ENCODE measurements at places on chromosomes 5 and 9. TPM values are rescaled to one million over a fixed set of nuclear protein-coding genes. Genes with fewer than 3 reads are reported as not detected.

GRCh38 chr5:932151-932627 lies 39.5 kb downstream of the TRIP13 start:
- DNase-seq, result no peak

- DNase-seq, result no peak
These were observed 27.3 kb downstream of the NIPAL4 start for GRCh38 chr5:157487358-157487757.

GRCh38 chr9:70601000-70601951 lies 186.8 kb upstream of the KLF9 start:
- no peak for DNase-seq

DNA sequence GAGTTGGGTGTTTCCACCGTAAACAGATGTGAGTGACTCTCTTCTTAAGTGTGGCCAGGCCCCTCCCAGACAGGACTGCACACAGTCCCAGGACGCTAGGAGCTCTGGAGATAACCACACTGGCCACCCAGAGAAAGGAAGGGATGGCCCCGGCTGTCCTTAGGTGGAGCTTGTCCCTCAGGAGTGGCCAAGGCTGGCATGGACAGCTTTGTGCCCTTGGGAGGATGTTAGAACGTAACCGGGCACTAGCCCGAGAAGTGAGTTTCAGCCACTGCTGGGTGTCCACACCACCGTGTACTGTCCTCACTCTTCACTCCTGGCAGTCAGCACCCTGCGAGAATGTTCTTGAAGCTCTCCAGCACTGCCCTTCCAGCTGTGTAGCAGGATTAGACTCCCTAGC lies 35.8 kb upstream of the FCN2 start:
- DNase-seq, result no peak

- DNase-seq, result no peak
These were observed 18.4 kb upstream of the SPINK4 start for GRCh38 chr9:33221568-33221884.

- no peak for DNase-seq
These were observed 166.9 kb downstream of the DMRT2 start for GRCh38 chr9:1217076-1217475.

DNA sequence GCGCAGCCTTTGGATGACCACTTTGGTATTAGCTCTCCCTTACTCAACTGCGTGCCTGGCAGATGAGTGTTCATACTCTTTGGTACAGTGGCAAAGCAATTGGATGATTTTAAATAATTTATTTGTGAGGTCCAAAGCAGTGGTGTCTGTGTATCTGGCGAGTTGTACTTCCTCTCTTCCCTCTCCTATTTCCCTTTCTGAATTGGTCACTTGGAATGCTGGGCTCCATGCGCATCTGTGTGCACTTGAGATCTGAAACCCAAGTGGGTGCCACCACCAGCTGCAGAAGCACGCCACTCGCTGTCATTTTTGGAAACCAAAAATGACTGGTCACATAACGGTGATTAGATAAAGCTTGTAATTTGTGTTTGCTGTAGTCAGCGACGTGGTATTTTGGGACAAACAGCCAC lies 386.0 kb upstream of the KLF4 start:
- no peak for DNase-seq

DNA sequence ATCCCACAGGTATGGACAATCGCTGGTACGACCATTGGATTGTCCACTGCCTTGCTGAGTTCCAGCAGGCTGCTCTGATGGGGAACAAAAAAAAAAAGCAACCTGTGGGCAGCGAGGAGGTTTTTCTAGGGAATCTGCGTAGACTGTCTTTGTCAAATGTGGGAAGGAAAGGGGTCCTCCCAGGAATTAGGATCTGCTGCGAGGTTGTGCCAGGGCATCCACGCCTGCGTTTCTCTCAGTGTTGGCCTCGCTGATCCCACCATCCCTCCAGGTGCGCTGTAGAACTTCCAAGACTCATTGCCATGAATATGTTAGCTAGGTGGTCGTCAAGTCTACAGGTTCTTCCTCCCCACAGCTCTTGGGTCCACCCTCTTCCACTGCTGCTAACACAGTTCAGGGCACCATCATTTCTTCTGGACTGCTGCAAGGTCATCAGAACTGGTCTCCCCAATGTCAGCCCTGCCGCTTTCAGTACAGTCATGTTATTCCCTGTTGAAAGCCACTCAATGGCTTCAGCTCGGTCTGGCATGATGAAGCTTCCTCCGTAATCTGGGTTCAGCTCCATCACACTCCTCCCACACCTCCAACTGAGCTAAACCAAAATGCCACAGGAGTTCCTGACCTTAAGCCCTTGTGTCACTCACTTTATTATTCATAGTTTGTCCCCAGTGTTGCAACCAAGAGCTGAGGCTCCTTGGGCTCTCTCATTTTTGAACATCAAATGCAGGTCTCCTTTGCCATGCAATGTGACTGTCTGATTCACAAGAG lies 79.5 kb upstream of the DMRT1 start:
- DNase-seq, result no peak

- DNase-seq, result no peak
These were observed 165.1 kb downstream of the RGS3 start for GRCh38 chr9:113628621-113629020.

DNA sequence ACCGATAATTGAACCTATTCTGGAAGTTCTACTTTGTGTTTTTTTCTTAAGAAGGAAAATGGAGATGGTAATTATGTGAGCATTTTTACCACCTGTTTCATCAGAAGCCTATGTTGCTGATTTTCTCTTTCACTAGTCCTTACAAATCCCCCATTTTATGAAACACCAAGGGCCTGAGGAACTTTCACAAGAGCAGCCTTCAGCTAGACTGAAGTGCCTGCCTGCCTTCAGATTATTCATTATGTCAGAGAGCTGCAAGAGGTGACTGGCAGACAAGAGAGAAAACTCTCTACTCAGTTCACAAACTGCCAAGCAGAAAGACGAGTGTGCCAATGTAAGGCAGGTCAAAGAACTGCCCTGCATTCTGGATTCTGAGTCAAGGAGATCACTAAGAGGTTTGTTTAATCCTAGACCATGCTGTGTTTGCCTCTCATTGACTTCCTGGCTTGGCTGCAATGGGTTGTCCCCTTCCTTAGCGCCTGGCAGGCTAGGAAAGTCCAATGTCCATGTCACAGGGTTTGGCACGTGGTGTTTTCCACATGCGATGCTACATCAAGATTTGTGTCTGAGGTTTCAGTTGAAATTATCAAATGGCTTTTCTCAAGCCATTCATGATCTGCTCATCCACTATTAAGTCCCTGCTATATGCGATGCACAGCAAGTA lies 143.3 kb downstream of the CDC42SE2 start:
- no peak for DNase-seq

DNA sequence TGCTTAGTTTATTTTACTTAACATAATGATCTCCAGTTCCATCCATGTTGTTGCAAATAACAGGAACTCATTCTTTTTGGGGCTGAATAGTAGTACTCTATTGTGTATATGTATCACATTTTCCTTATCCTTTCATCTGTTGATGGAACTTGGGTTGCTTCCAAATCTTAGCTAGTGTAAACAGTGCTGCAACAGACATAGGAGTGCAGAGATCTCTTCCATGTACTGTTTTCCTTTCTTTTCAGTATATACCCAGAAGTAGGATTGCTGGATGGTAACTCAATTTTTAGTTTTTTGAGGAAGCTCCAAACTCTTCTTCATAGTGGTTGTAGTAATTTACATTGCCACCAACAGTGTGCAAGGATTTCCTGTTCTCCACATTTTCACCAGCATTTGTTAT lies 138.8 kb upstream of the POC5 start:
- DNase-seq, result no peak

GRCh38 chr5:5436203-5436760 lies 13.8 kb downstream of the ICE1 start:
- DNase-seq, result no peak

- no peak for DNase-seq
These were observed 38.4 kb downstream of the EGR1 start for GRCh38 chr5:138503487-138504270.

GRCh38 chr5:37494756-37495155 lies 115.6 kb downstream of the WDR70 start:
- DNase-seq, result no peak

GRCh38 chr9:130745829-130746228 lies 52.2 kb downstream of the EXOSC2 start:
- no peak for DNase-seq

DNA sequence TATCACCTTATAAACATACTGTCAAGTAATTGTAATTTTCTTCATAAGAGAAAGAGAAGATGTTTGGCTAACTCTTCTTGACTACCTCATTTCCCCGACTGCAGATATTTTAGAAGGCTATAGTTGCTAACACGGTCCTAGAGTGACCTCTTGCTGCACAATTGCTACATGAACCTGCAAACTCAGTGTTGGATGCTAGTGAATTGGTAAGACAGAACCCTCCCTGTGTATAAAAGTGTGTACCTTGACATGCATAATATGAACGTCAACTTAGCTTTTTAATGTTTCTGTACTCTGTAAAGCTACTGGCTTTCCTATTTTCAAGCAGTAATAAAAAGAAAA lies 46.7 kb upstream of the CER1 start:
- DNase-seq, result no peak

DNA sequence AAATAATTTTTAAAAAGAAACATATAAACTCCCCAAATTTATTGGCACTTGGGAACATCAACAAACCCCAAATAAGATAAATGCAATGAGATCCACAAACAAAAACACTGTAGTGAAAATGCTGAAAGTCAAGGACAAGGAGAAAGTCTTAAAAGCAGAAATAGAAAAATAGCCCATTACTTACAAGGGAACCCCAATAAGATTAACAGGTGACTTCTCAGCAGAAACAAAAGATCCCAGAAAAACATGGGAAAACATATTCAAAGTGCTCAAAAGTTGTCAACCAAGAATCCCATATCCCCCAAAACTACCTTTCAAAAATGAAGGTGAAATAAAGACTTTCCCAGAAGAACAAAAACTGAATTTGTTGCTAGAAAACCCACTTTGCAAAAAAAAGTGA lies 40.0 kb downstream of the FANCC start:
- no peak for DNase-seq

DNA sequence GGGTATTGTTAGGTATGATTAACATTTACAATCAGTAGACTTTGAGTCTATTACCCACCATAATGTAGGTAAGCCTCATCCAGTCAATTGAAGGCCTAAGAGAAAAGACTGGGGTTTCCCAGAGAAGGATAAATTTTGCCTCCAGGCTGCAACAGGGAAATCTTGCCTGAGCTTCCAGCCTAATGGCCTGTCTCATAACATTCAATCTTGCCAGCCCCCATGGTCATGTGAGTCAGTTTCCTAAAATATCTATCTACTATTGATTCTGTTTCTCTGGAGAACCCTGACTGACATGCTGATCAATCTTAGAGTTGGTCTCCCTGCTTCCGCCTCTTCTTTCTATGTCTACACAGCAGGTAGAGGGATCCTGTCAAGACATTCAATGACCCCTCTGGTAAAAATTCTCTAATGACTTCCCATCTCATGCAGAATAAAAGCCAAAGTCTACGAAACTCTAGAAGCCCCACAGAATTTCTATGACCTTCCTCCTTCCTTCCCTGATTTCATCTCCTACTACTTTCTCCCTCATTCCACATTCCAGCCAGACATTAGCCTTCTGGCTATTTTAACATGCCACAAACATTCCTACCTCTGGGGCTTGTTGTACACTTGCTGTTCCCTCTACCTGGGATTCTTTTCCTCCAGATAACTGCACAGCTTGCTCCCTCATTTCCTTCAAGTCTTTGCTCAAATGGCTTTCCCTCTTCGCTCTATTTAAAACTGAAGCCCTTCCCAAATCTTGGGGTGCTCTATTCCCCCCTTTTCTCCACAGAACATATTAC lies 60.2 kb downstream of the FBXW11 start:
- DNase-seq, result no peak

DNA sequence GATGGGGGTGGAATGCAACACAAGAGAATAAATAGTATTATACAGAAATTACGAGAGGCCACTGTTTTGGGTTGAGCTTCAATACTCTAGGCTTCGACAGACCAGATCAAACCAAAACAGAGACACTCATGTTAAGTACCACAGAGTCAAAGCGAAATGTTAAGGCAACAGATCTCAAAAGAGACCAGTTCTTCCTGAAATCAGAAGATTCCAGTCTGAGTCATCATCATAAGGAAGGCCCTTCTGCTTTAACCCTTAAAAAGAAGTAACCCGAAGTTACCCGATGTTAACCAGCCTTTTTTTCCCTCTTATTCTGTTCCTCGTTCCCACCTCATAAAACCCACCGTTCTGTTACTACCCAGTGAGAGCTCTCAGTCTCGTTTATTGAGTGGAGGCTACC lies 75.9 kb downstream of the SFXN1 start:
- peak; percentile 5 for DNase-seq

The SLC34A3 gene
- total RNA-seq, result not detected

The LMX1B gene
- not detected for total RNA-seq

The NRG2 gene
- 5.2 TPM for total RNA-seq

The DDX41 gene
- total RNA-seq, result 125 TPM

The AQP3 gene
- total RNA-seq, result 868 TPM

The SH3GL2 gene
- total RNA-seq, result not detected

The GBGT1 gene
- 27.0 TPM for total RNA-seq

The PCDHA10 gene
- 0.25 TPM for total RNA-seq

Measured in vagina (tissue), 2 donors.